SHP77 treated with DMSO at 0.1 percent for 48 hours (cell line): ENCODE measurements at places on chromosomes 7 and 10.

DNA sequence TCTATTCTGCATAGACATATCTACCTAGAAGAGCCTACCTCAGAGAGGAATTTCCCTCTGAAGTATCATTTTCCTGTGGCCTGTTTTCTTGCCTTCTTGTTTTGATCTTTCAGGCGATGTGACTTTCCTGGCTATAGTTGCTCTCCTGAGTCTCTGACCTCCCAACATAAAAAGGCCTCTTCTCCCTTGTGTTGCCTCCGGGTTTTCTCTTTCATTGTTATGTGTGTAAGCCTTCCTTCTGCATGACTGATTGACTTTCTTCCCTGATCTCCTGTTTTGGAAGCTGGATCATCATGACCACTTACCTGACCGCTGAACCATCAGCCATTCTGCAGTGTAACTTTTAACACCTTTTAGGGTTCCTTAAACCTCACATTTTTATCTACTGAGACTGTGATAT lies 441.5 kb upstream of the ETV1 start:
- DNase-seq: no peak

GRCh38 chr7:143233816-143234532 lies 12.1 kb downstream of the TAS2R40 start:
- DNase-seq: no peak

DNA sequence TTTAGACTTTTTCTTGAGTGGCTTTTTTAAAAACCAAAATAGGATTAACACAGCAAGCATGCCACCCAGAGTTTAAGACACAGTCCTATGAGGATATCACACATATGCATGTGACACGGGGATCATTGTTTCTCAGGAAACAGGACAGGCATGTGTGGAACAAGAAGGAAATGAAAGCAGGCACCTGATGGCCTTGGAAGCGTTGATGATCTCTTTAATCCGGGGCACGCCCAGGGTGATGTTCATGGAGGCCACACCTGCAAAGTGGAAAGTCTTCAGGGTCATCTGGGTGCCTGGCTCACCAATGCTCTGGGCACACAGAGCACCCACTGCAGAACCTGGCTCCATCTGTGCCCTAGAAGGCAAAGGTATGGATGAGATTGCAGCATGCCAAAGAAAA lies 44.3 kb downstream of the POLR3A start:
- DNase-seq: no peak

GRCh38 chr7:13673290-13673689 lies 316.2 kb downstream of the ETV1 start:
- no peak for DNase-seq

GRCh38 chr10:46555366-46555712 lies 1.1 kb downstream of the GPRIN2 start:
- DNase-seq: no peak

DNA sequence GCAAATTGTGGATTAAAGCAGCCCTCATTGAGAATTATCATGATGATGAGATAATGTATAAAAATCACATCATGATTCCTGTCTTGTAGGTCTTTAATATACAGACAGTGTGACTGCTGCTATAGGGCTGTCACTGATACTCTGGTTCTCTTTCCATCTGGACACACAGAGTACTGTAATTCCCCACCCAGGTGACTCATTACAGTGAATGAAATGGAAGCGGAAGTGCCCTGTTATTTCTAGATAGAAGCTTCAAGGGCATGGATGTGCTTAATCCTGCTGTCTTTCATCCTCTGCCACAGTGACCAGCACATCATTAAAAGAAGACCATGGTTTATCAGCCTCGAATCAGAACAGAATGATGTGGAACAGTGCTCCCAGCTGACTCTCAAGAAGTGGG lies 1234.0 kb downstream of the SORCS3 start:
- no peak for DNase-seq

GRCh38 chr10:49187950-49188761 lies at the start of gene TMEM273:
Gene TMEM273 (minus strand): TSS chr10:49188391. CDS start chr10:49188336, 55 bp downstream.
- DNase-seq: no peak

GRCh38 chr10:113849946-113850345 lies 3.9 kb downstream of the DCLRE1A start:
- no peak for DNase-seq

- no peak for DNase-seq
These were observed 8.5 kb downstream of the KCNMA1 start for GRCh38 chr10:77628906-77629730.

DNA sequence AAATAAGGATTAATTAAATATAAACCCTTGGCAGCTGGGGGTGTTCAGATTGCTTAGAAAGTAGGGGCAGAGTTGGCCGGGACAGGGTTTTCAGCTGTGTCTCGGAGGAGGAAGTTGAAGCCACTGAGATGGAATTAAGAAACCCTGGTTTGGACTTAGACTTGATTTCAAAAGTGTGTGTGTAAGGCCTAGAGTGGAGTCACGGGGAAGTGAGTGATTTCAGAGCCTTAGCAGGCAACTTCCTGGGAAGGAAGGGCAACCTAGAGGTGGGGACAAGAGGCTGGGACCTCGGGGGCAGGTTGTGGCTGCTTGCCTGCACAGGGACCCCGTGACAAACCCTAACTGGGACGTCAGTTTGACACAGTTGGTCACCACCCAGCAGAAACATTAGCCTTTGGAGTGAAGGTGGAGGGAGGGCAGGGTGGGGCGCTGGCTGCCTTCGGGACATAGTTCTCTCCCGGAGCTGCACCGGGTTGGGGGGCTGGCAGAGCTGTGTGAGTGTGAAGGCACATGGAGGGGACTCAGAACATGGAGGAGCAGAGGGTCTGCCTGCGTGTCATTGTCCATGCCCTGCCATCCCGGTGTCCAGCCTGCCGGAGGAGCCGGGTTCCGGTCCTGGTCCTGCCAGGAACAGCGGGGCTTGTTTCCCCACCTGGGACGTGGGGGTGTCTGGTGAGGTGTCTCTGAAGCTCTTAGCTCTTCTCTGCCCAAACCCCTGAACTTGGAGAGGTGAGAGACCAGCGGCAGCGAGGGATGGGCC lies 1.8 kb downstream of the BRI3 start:
- no peak for DNase-seq

- DNase-seq: no peak
These were observed 234.4 kb downstream of the ARL4A start for GRCh38 chr7:12921751-12922345.

- no peak for DNase-seq
These were observed 231.6 kb downstream of the SORCS3 start for GRCh38 chr10:104872691-104873090.

DNA sequence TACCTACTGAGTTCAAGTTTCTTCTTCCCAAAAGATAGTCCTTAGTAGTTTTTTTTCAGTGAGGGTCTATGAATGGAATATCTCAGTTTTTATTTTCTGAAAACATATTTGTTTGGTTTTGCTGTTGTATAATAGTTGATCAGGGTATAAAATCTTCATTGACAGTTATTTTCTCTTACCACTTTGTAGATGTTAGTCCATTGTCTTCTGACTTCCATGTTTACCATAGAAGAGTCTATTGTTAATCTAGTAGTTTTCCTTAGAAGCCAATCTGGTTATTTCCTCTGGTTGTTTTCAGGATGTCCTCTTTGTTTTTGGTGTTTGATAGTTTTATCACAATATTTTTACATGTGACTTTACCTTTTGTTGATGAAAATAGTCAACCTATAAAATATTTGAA lies 5.5 kb upstream of the ZNF777 start:
- DNase-seq: no peak

GRCh38 chr7:29457565-29458011 lies 106.0 kb upstream of the PRR15 start:
- no peak for DNase-seq

DNA sequence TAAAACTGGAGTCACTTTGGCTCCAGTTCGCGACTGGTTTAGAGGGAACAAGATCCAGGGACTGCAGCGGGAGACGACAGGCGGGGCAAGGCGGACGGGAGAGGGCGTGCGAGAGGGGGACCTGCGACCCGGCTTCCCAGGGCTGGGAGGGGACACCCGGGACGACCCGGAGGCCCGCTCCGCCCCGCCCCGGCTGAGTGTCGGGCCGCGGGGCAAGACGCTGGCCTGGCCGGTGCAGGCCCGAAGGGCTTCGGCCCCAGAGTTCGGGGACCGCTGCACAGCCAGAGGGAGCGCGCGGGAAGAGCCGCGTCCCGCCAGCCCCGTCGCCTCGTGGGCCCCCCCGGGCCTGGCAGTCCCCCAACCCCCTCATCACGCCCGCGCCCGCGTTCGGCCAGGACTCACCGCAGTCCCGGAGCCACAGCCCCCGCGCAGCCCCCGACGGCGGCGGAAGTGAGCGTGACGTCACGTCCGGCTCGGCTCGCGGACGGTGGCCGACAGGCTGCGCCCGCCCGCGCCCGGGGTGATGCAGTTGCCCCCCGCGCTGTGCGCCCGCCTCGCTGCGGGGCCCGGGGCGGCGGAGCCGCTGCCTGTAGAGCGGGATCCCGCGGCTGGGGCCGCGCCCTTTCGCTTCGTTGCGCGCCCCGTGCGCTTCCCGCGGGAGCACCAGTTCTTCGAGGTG lies at the start of the genes TUBGCP2 and ZNF511:
Gene TUBGCP2, minus strand, starts transcription at position 452 of the 679 bp plus-strand sequence. CDS start 5,931 bp downstream, outside the sequence.
Gene ZNF511, plus strand, starts transcription at position 494 of the 679 bp plus-strand sequence. Its CDS starts 30 bp downstream, at position 524.
- DNase-seq: peak; percentile 37

DNA sequence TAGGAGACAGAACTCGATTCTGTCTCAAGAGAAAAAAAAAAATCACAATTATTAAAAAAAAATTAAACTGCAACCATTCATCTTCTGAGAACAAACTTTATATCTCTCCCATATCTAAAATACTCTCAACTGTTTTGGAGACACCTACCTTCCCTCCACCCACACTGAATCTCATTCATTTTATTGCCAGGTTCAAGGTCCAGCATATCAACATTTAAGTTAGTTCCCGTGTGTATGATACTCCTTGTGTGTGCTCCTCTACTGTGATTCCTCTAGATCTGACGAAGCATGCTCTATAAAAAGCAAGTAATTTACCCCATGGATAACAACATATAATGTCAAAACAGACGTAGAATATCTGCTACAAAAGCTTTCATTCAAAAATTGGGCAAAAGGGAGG lies 351.8 kb upstream of the SORCS1 start:
- DNase-seq: no peak

DNA sequence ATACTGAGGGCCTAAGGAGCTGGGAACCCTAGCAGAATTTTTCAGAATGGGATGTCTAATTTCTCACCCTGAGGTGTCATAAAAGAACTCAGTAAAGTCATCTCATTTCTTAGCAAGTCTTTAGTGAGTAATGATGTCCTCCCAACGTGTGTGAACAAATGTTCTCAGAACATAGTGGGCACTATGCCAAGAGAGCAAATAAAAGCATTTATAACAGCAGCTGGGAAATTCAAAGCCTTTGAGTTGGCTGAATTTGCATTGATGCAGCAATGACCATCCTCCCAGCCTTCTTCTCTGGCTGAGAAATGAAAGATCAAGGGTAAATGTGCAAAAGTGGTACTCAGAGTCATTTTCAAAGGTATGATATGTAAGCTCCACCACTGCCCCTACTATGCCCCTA lies 109.4 kb downstream of the FAM107B start:
- peak; percentile 21 for DNase-seq

DNA sequence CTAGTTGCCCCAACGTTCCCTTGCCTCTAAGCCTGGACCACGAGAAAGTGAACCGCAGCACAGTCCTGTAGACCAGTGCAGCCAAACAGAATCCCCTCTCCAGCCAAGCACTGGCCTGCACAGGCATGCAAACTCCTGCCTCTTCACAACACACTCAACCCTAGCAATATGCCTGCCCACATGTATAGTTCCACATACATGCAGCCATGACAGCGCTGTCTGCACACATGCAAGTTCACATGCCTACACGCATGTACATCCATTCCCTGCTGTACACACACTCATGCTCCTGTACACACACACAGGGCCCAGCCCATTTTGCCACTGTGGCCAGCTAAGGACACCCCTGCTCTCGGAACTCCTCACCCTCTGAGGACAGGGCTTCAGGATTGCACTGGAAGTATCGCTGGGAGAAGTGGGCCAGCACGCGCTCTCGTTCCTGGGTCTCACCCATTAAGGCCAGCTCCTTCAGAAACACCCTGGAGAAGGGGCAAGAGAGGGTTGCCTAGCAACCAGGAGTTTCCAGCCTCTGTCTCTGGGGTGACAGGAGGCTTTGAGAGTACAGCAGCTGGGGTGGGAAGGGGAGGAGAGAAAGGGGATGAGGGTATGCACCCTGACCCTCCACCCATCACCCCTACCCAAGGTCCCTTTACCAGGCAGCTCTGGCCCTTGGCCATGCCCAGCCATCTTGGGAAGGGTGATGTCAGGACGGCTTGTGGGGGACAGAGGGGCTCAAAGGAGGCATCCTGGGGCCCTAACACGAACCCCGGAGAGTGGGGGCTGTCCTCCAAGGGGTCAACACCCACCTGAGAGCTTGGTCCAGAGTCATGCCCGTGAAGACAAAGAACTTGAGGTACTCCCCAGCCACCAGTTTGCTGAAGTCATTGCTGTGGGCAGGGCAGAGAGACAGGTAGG lies 7.0 kb downstream of the PSD start:
- DNase-seq: no peak

DNA sequence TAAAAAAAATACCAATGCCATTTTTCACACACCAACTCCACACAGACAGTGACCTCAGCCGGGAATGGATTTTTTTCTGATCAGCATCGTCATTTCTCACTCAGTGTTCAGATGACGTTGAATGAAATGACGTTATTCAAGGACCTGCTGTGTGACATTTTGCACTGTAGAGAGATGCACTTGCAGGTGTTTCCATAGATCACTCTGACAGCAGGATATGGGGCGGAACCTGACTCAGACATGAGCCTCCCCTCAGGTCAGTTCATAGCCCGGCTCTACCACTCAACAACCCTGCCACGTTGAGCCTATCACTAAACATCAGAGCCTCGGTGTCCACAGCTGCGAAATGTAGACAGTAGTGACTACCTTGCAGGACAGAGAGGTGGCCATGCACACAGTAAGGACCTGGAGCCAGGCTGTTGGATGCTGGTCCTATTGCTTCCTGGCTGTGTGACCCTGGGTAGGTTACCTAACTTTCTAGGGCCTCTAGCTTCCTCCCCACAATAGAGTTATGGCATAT lies 41.4 kb upstream of the ANTXRL start:
- no peak for DNase-seq

DNA sequence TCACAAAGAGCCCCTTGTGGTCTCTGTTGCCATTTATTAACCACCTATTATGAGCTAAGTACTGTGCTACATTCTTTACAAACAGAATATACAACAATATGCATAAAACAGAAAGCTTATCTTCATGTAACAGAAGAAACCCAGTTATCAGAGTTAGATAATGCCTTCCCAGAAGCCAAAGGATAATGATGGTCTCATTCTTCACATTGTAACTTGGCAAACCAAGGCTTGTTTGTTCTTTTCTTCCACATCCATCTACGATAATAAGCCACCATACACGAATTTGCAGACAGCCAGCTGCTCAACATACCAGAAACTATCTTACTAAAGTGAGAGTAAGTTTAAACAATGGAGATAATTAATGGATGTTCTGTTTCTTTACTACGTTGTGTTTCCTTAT lies 127.6 kb downstream of the NEBL start:
- DNase-seq: no peak

DNA sequence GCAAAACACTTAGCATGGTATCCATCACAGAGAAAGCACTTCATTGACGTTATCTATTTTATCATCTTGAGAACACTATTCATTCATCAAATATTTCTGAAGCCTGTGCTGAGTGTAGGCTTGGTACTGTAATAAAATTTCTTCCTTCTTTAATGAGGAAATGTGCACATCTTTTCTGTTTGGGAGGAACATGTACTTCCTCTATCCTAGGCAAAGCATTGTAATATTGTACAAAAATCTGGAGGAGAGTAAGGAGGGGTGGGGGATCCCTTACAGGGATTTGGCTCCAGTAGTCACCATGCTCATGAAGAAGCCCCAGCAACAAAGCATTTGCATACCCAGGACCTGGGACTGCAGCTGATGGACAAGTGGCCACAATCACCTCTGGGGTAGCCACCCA lies 39.9 kb upstream of the SORCS3 start:
- no peak for DNase-seq

- DNase-seq: no peak
These were observed 897.2 kb downstream of the CNTNAP2 start for GRCh38 chr7:147013825-147014224.
